ENCODE measurements at places on chromosomes 1 and 21.

GRCh38 chr1:58633121-58633520, 56.1 kb upstream of the TACSTD2 start:
- DNase-seq, result no peak

DNA sequence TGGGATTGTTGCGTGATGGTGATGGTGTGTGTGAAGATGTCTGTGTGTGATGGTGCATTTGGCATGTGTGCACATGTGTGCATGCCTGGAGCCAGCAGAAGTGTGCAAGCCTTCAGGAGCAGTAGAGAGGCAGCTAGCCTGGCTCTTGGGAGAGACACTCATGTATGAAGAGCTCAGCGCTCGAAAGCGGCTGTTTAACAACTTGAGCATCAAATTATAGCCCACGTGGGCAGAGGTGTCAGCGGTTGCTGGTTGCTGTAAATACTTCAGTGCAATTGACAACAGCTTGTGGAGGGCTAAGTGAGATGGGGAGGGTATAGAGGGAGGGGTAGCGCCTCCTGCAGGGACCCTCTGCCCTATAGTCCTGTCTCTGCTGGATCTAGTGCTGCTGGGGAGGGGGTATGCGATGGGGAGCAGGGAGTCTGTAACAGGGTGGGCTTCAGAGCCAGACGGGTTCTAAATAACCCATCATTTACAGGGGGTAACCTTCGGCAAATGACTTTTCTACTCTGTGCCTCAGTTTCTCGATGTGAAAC, 21.5 kb downstream of the FOXD2 start:
- DNase-seq, result no peak

- DNase-seq, result no peak
These were observed 39.6 kb downstream of the KCTD3 start for GRCh38 chr1:215606564-215607168.

DNA sequence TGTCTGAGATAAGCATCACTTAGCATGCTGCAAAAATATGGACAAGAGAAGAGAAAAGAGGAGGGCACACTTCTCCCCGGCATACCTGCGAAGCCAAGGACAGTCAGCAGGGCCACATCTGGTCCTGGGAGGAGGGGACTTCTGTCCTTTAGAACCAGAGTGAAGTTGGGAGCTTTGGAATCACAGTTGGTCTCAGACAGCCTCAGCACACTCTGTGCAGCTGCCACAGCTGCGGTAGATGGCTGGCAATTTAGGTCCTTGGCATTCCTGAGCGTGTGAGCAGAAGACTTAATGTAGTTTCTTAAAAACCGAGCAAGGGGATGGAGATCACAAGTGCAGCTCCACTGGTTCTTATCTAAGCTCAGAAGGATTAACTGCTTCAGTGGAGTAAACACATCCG, 32.3 kb downstream of the LRRC53 start:
- no peak for DNase-seq

DNA sequence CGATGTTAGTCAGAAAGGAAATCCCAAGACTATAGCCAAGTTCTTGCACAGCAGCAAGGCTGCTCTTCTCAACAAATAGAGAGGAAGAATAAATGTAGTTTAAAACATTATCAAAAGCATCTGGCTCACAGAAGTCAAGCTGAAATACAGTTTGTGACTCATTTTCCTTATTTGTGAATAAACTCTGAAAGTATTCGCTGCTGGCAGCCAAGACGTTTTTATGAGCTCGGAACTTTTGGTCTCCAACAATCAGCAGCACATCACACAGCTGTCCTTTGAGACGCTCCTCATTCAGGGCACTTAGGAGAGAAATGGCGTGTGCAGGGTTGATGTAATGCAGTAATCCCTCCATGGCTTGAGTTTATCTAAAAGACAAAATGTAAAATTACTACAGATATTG, 16.4 kb downstream of the ZBTB21 start:
- DNase-seq, result no peak

GRCh38 chr21:31273278-31273677, 70.8 kb downstream of the TIAM1 start:
- DNase-seq, result no peak

DNA sequence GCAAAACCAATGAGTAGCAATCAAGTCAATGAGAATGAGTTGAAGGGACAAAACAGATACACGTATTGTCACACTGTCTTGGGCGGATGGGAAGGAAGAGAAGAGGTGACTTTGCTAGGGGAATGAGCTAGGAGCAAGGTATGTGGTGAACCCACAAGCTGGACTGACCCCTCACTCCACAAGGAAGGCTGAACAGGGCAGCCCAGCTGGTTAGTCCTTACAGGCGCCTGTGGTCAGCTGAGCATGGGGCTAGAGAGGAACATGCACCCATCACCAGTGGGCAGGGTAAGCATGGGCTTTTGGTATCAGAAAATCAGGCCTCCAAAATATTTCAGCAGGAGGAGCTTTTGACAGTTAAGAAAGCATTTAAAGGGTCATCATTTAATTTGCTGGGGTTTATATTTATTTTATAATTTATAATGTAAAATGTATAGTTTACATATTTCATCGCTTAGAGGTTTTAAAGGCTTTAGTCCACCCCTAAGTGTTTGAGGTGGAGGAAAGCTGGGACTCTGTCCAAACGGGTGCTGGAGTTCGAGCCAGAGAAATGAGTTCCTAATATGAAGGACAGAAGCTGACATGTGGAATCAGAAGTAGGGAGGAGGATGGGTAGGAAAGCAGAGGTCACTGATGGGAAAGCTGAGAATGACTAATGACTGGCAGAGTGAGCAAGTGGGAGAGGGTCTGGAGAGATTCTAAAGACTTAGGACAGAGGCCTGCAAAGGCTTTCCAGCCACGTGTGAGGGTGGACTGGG, 22.0 kb upstream of the ACBD6 start:
- DNase-seq, result no peak

DNA sequence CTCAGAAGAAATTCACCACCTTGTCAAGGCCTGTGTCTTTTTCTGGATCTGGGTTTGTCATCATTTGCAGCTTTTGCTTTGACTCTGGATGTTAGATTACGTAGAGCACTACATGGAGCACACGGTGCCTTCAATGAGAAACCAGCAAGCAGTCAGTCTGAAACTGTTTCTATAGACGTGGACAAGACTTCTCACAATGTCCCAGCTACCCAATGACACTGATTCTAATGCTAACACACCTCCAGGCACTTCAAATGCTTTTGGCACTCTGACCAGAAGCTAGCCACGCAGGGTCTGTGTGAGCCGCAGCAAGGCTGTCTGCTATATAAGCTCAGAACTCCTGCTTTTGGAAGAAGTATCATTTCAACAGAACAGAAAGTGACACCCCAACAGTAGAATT, 38.2 kb downstream of the ITPKB start:
- no peak for DNase-seq

- no peak for DNase-seq
These were observed 1067.9 kb downstream of the BRINP3 start for GRCh38 chr1:189409774-189410173.

GRCh38 chr1:11531943-11532342, 53.0 kb downstream of the DISP3 start:
- DNase-seq, result no peak

DNA sequence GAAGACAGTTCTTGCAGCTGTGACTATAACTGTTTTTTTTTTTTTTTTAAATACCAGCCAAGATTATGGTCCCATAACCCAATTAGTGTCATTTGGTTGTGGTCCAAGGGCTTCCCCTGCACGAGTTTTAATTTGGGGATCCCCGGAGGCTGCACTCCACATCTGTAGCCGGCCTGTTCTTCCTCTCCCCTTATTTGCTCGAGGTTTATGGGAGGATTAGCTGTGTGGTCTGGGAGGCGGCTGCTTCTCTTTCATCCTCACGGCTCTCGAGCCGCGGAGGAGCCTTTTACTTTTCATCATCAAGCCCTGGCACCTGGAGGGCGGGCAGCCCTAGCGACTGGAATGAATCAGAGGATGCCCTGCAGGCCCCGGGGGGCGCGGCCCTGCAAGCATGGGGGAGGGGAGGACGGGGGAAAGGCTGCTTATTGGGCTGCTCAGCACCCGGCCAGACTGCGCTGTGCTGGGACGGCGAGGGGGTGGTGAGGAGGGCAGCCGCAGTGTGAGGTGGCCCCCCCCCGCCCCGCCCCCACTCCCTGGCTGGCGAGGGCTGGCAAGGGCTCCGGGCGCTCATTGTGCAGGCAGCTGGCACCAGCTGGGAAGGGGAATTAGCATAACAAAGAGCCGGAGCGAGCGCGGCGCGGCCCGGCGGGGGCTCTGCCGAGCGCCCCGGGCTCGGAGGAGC, 18.5 kb downstream of the SERTAD4 start:
- DNase-seq, result peak; percentile 90

- DNase-seq, result no peak
These were observed 7.4 kb downstream of the HMCN1 start for GRCh38 chr1:185741551-185741950.

DNA sequence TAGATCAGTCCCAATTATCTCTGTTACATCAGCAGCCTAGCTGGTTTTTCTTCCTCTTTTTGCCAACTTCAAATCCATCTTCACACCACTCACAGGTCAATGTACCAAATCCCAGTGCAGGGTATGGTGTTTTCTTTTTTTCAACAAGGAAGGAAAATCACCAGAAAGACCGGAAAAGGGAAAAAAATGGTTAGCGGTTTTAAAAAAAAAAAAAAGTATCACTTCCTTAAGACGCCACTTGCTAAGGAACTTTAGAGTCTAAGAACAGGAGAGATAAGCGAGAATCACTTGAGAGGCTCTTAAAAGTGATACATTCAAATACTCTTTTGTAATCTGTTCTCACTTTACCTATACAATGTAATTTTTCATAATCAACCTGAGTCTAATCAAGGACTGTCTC, 3.1 kb upstream of the OR10J1 start:
- no peak for DNase-seq

DNA sequence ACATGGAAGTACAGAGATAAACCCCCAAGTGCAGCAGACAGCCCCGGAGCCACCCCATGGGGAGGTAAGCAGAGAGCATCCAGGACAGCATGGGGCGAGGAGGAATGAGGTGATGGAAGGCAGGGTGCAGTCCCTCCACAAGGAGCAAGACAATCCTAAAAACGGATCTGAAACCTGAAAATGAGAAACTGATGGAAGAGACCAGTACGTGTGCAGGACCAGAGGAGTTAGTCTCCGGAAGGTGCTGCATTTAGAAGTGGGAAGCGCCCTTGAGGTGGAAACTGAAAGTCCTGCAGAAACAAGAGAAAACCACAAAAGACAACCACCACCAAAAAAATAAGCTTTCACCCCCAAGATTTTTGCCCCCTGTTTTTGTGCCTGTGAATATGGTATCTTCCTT, 17.4 kb upstream of the DDOST start:
- DNase-seq, result peak; percentile 17

DNA sequence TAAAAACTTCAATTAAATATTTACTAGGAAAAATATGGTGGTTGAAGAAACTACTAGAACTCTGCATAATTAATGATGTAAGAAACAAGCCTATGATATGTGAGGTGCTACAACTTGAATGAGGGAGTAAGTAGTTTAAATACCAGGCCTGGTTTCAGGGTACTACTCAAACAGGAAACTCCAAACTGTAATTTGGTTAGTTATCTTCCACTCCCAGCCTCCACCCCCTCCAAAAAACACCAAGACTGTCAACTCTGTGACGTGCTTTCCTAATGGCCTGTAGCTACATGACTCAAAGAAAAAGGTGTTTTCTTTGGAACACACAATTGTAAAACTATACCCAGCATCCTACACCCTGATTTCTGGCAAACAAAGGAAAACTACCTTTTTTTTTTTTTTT, 55.9 kb upstream of the RCC1 start:
- DNase-seq, result no peak

DNA sequence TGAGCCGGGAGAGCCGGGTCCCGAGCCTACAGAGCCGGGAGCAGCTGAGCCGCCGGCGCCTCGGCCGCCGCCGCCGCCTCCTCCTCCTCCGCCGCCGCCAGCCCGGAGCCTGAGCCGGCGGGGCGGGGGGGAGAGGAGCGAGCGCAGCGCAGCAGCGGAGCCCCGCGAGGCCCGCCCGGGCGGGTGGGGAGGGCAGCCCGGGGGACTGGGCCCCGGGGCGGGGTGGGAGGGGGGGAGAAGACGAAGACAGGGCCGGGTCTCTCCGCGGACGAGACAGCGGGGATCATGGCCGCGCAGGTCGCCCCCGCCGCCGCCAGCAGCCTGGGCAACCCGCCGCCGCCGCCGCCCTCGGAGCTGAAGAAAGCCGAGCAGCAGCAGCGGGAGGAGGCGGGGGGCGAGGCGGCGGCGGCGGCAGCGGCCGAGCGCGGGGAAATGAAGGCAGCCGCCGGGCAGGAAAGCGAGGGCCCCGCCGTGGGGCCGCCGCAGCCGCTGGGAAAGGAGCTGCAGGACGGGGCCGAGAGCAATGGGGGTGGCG, 371 bp downstream of the ARID1A start:
- DNase-seq, result no peak

DNA sequence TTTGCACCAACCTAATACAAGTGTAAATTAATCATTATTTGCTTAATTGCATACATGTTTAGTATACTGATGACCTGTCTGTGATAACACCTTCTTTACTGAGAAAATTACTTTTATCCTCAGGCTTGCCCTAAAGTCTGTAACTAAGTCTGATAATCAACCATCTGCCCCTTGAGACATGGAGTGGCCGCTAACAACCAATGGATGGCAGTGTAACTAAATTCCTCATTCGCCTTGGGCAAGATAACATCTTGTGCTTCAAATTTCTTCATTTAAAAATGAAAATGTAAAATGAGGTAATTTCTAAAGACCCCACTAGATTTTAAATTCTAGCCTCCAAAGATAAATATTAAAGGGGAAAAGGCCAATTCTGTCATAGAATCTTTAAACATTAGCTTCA, 85.1 kb downstream of the ENAH start:
- DNase-seq, result no peak

DNA sequence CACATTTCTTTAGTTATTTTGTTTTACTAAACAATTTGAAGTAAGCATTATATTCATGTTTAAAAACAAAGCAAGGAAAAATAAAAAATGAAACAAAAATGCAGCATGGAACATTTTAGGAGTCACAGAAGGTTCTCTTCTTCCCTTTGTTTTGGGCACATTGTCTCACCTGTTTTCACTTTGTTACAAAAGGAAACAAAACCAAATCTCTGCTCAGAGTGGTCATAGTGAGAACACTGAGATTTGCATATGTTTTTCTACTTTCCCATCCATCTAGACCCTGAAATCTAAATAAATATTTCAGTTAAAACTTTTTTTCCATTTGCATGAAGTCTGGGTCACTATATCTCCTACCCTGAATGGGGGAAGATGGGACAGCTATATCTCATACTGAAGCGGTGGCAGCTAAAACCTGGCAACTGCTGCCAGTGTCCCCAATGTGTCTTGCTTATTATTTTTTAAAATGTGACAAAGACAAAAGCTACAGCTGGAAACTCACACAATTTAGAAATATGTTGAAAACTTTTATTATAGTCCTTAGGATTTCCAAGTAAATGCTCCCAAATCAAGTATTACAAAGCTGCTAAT, 3.5 kb downstream of the EXOC8 start:
- no peak for DNase-seq

GRCh38 chr1:212106286-212106792, 70.8 kb downstream of the DTL start:
- no peak for DNase-seq

DNA sequence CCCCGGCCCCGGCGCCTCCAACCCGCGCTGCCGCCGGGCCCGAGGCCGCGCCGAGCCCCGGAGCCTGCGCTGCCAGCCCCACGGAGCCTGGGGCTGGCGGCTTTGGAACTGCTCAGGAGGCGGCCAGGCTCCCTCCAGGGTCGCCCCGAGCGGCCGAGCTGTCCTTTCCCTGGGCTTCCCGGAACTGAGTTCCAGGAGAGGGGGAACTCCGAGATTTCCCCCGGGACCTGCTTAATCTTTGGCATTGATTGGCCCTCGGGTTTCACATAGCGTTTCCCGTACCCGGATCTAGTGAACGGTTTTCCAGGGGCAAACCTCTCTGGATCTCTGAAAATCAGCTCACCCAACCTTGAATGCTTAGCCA, 504 bp downstream of the H6PD start:
- no peak for DNase-seq

Data from posterior cingulate gyrus (tissue), 11 donors.